ENCODE measurements at places on chromosomes 4 and X. TPM values are rescaled to one million over a fixed set of nuclear protein-coding genes. Genes with fewer than 3 reads are reported as not detected.

Gene GPR50
- not detected for total RNA-seq

Gene TSPAN5
- 5.7 TPM for total RNA-seq

Gene GPR119
- total RNA-seq: not detected

Gene MTTP
- total RNA-seq: 0.15 TPM

Gene DUSP21
- total RNA-seq: not detected

Gene PCSK1N
- 3.0 TPM for total RNA-seq

Gene F8A1
- total RNA-seq: 39.6 TPM
